Smooth muscle cell of the brain vasculature (primary cell): ENCODE measurements at places on chromosomes 13 and 19.

GRCh38 chr19:48751845-48752495 is 471 bp downstream of the FUT1 start:
- no peak for DNase-seq

DNA sequence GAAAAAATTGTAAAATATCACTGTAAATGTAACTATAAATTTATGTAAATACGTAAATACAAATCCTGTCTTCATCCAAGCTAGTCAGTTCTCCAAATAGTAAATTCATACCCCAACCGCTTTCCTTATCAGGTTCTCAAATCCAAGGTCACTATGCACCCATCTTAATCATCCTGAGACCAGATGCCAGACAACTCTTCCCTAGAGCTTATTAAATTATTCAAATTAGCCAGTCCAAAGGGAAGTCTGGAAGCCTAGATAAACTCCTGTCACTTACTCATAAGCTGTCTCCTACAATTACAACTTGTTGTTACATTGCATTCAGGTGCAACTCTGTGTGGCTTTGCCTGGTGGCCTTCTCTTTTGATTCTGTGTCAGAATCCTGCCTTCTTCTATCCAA is 836.1 kb upstream of the PCDH20 start:
- DNase-seq: no peak

DNA sequence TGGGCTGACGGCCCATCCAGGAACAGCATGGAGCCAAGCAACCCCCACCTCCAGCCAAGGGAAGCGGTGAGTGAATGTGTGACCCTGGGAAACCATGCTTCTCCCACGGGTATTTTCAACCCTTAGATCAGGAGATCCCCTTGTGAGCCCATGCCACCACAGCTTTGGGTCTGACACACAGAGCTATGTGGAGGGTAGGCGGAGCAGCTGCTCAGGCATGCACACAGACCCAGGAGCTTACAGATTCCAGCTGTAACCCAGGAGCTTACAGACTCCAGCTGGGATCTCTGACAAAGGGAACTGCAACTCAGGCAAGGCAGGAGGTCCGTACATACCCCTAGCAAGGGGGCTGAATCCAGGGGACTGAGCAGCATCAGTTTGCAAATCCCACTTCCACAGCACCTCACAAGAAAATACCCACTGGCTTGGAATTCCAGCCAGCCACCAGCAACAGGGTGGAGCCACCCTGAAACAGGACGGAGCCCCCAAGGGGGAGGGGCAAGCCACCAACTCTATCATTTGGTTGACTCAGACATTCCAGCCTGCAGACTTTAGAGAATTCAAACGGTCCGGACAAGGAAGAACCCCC is 40.8 kb upstream of the RFXAP start:
- no peak for DNase-seq

DNA sequence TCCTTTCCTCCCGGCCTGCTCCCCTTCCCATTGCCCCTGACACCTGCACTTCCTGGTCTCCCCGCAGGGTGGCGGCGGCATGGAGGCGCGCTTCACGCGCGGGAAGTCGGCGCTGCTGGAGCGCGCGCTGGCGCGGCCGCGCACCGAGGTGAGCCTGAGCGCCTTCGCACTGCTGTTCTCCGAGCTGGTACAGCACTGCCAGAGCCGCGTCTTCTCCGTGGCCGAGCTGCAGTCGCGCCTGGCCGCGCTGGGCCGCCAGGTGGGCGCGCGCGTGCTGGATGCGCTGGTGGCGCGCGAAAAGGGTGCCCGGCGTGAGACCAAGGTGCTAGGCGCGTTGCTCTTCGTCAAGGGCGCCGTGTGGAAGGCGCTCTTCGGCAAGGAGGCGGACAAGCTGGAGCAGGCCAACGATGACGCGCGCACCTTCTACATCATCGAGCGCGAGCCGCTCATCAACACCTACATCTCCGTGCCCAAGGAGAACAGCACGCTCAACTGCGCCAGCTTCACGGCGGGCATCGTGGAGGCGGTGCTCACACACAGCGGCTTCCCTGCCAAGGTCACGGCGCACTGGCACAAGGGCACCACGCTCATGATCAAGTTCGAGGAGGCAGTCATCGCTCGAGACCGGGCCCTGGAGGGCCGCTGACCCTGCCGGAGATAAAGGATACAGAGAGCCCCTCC is 1.7 kb downstream of the TRAPPC5 start:
- no peak for DNase-seq

DNA sequence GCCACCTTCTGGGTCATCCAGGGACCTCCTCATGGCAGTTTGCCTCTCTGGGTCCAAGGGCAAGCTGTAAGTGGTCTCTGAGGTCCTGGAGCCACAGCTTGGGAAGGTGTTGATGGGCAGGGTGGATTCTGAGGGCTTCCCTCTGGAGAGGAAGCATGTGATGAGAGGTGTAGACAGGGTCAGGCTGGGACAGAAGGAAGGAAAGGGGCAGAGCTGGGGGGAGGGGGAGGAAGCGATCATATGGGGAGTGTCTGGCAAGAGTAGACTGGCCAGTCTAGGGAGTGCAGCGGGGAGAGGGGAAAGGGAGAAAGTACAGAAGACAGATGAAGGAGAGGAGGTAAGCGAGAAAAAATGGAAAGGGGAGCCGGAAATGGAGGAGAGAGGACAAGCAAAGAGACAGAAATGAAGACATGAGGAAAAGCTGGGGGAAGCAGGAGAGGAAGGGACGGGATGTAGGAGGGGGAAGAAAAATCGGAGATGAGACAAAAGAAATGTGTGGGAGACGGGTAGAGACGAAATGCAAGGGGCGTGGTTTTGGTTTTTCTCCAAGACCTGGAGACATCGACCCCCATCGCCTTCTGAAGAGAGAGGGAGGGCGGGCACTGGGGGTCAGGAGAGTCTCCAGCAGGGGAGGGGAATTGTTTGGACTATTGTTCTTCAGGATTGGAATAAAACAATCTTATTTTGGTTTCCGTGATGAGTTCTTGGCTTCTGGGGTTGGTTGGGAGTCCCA is 26.6 kb downstream of the ZSWIM9 start:
- no peak for DNase-seq

- no peak for DNase-seq
Observed at GRCh38 chr13:23620211-23620610, 50.0 kb downstream of the TNFRSF19 start.

- DNase-seq: no peak
Observed at GRCh38 chr13:99908140-99908803, 63.3 kb downstream of the ZIC5 start.

GRCh38 chr19:23788411-23788810 is 29.7 kb upstream of the ZNF681 start:
- DNase-seq: no peak
